ENCODE measurements at places on chromosomes 1 and 21.

DNA sequence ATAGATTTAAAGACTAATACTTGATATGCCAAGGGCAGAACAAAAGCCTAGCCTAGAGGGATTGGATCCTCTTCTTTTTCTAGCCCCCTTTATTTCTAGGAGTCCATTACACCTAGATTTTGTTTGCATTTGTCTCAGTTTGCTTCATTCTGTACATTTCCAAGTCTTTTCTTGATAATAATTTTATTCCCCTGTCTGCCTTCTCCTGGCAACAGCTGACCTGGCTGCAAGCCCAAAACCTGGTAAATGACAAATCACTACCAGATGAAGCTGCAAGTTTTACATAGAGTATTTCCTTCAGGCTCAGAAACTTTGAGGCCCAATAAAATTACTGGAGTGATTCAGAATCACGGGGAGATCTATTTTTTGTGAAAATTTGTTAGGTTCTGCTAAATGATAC lies 36.5 kb upstream of the LHX8 start:
- DNase-seq = no peak

DNA sequence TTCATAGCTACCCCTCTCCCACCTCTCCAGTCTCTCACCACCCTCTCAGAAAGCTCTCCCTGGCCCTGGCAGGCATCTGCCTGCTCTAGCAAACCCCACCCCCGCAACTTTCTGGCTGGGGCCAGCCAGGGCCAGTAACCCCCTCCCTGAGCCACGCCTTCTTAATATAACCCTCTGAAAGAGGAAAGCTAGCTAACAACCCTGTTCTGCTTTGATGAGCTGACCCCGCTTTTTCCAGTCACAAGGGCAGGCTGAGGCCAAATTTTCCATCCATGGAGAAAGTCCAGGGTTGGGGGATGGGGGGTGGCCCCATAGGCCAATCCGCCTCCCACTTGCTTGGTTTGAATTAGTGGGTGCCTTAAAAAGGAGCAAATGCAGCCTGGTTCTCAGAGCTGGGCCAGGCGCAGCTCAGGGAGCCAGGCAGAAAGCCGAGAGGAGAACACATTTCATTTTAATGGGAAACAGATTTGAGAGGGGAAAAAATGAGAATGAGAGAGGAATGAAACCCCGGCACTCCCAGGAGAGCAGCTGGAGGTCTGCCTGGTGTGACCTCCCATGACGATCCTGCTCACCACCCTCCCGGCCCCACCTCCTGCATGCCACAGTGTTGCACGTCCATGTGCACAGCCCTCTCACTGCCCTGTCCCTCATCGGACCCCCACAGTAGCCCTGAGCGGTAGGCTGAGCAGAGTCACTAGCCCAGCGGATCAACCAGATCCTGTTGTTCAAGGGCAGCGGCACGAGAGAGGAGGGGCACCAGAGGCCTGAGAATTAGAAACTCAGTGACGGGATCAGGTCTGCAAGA lies 62.3 kb downstream of the OPTC start:
- no peak for DNase-seq

DNA sequence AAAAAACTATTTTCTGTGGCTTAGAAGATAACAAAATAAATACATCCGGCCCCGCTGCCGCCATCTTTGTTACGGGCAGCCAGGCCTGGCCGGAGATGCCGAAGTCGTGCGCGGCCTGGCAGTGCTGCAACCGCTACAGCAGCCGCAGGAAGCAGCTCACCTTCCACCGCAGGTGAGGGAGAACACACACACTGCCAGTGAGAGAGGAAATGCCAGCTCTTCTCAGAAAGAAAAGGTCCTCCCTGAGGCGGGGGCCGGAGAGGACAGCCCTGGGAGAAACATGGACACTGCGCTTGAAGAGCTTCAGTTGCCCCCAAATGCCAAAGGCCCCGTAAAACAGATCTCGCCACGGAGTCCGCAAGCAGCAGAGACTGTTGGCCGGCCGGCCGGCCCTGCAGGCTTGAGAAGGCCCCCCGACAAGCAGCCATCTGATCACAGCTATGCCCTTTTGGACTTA lies 323.2 kb downstream of the AMY1C start:
- DNase-seq = no peak

GRCh38 chr1:51236531-51237350 lies 668 bp downstream of the RNF11 start:
- DNase-seq = peak; percentile 12

- no peak for DNase-seq
Observed at GRCh38 chr1:64323882-64324281, 120.5 kb downstream of the UBE2U start.

All from HTR-8/SVneo (cell line).